ENCODE measurements at places on chromosomes 6 and 20. TPM values are rescaled to one million over a fixed set of nuclear protein-coding genes. Genes with fewer than 3 reads are reported as not detected.

- no peak for DNase-seq
Observed at GRCh38 chr20:62305149-62305764, 2.5 kb downstream of the ADRM1 start.

DNA sequence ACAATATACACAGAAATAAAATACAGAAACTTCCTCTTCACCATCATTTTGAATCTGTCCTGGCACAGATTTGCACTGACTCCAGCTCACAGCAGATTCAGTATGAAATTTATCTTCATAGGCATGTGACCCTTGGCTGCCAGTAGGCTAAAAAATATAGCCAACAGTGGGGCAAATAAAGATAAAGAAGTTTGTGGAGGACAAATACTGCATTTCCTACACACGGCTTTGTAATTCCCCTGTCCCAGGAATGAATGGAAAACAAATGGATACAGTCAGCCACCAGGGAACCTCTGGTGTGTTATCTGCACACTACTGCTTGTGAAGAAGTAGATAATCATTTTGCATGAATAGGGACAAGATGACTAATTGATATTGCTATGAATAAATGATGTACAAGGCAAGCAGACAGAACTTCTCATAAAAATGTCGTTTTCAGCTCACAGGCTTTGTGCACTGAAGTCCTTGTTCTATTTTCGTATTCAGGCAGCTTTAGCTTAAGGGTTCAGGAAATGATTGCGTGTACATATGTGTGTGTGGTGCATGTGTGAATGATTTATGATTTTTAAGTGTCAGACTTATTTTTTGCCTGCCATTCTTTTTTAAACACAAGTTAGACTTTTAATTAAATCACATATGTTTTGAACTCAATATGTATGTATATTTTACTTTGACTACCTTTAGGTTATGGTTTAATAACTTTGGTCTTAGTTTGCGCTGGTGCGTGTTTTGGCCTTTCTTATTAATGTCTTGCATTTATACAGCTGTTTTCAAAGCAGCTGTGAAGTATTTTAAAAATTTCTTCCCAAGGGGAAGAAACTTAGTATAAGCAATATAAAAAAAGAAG lies 543.8 kb upstream of the JAG1 start:
- no peak for DNase-seq

DNA sequence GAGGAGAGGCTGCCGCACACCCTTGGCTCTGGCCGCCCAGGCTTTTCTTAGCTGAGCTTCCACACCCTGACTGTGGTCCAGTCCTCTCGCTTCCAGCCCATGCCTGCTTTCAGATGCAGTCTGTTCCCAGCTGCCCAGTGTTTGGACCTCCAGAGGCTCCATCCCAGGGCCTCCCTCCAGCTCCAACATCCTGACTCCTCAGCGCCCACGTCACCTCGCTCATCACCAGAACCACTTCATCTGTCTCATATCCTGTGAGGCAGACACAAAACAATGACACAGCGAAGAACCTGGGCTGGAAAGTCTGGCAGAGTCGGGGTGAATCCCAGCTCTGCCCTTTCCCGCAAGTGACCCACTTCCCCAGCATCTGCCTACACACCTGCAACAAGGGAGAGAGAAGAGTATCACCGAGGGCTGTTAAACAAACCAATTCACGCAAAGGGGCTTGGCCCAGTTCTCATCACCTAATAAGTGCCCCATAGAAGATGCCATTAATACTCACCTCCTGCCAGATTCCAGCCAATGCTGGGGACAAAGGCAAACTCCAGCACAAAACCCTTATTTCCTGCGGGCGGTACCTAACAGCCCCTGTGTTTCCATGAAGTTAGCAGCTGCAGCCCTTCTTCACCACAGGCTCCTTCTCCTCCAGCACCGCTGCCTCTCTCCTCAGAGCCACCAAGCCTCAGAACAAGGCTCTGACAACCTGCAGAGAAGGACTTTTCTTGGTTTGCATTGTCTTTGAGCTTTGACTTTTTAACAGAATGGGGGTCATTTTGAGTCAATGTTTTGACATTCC lies 133.4 kb upstream of the CDH4 start:
- no peak for DNase-seq

DNA sequence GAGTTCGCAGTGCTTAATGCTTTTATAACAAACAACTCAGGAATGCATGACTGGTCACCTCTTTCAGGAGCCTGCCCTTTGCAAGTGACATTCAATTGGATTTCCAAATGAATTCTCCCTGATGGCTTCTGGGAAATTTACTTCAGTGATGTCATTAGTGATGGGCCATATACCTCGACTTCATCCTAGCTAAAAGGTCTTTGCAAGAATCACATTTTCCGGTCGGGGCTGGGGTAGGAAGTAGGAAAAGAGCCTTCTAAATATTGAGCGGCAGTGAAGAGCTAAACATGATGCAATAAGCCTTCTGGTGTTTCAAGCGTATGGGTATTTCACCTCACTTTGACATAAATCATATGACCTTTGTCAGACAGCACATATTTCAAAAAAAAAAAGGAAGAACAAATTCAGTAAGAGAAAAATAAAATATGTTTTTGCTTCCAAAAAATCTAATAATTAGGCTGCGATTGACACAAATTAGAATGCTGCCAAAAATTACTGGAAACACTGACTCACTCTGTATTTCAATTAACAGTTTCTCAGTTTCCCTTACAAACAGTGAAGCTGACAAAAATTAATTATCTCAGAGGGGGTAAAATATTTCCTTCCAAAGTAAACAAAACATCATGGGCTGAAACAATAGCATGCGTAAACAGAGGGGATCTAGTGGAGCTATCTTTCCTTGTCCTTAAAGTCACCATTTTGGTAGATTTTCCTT lies 39.8 kb downstream of the ADTRP start:
- DNase-seq, result no peak

GRCh38 chr6:75204217-75204958 lies 1.5 kb downstream of the COL12A1 start:
- DNase-seq, result peak; percentile 76

- no peak for DNase-seq
Observed at GRCh38 chr6:22726966-22727365, 157.6 kb downstream of the HDGFL1 start.

DNA sequence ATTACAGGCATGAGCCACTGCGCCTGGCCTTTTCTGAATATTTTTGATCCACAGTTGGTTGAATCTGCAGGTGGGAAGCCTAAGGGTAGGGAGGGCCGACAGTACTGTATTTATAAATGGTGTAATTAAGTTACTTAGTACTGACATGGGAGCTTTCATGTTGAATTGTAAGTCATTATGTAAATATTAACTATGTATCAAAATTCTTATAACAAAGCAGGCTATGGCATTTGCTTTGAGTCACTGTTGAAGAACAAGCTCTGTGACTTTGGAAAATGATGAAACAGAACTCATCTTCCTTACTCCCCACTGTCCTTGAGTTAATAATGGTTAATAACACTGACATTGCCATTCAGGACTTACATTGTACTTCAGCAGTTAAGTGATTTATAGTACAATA lies 63.0 kb upstream of the TXNDC5 start:
- DNase-seq, result no peak

DNA sequence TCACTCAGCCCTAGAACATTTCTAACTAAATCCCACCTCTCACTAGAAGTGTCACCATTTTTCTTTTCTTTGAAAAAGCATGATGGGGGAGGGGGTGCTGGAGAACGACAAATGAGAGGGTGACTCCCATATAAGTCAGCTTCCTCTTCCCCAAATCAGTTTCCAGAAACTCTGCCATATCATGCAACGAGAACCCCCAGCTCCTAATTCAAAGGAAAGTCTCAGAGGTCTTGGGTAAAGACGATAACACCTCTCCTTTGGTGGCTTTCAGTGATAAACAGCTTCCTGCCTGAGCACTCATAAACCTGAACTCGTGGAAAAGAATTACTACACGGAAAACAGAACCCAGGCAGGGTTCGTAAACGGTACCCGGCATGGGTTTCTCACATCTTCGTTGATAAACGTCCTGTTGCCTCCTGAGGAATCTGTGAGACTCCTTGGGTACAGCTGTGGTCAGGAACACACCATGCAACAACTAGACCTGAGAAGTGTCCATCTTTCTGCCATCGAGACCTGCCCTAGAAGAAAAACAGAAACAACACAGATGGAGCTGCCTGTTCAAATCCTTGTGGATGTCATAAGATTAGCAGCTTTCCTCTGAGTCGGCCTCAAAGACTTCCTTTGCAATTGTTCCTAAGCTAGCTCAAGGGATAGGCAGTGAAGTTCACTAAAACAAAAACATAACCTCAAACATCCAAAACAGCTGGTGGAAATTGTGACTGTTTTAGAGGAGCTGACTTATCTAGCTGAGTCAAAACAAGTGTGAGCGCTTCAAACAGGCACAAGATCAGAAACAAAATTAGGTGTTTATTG lies 185.8 kb upstream of the PRDM1 start:
- DNase-seq, result no peak

DNA sequence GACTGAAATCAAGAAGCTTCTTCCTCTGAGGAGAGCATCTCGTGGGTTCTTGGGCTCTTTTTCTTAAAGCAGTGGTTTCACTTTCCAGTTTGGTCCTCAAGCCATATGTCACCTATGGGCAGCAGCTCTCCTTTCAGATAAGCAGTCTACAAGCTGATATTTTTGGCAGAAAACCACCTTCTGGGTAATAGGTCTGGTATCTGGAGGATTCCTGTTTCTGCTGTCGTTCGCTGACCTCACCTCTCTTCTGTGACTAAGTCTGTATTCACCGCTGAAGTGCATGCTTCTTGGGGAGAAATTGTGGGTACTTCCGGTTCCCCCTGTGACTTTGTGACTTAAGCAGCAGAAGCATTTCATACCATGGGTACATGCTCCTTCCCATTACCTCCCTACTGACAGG lies 193.6 kb downstream of the EDN1 start:
- no peak for DNase-seq

GRCh38 chr6:169954977-169955376 lies 203.6 kb downstream of the ERMARD start:
- no peak for DNase-seq

GRCh38 chr20:9270831-9271230 lies 201.9 kb downstream of the PLCB4 start:
- DNase-seq, result no peak

GRCh38 chr6:74606582-74607071 lies 599.2 kb downstream of the COL12A1 start:
- DNase-seq, result no peak

DNA sequence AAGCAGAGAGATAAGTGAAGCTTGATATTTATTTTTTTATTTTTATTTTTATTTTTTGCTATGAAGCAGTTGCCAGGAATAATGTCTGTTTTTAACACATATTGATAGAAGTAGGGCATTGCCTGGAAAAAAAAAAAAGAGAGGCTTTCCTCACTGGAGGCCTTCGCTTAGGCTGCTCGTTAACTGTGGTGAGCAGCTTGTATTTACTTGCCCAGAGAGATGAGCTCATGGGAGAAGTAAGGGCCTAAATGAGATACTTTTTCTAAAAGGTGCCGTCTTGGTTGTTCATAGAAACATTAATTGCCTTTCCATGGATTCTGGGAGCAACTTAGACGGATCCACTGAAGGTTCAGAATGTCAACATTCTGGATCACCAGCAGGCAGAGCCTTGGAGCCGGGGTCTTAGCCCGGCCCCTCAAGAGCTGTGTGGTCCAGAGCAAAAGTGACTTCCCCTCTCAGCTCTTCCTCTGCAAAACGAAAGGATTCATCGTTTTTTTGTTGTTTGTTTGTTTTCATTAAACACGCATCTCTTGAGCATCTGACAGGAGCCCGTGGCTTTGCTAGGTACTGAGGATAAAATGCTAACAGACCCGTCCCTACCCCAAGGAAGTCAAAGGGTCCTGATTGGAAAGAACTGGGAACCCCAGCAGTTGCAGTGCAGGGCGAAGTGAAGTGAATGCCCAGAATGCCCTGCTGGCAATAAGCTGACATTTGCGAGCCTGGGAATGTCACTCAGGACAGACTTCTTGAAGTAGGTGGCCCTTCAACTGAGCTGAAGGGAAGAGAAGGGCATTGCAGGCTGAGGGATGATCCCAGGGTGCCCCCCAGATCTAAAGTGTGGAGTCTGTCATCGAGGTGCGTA lies 138.5 kb downstream of the ZDHHC14 start:
- no peak for DNase-seq

GRCh38 chr6:65186826-65187225 lies 520.2 kb downstream of the EYS start:
- no peak for DNase-seq

- no peak for DNase-seq
Observed at GRCh38 chr20:48238781-48239180, 453.5 kb upstream of the SULF2 start.

GRCh38 chr6:130814506-130814905 lies 12.7 kb upstream of the SMLR1 start:
- DNase-seq, result no peak

DNA sequence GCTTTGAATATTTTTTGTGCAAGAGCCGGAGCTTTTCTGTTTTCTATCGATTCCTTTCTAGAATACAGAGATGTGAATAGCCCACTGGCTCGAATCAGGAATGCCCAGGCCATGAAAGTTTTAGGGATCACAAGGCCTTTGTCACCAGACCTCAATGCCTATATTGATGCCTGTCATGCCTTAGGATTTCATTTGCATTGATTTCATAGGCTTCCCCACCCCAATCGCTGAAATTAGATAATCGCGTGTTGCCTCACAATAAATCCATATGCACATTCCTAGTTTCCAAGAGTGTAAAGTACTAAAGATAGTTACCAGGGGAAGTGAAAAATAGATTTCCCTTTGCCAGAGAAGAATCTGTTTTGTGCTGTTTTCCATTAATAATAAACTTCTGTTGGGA lies 150.8 kb downstream of the SASH1 start:
- DNase-seq, result no peak

DNA sequence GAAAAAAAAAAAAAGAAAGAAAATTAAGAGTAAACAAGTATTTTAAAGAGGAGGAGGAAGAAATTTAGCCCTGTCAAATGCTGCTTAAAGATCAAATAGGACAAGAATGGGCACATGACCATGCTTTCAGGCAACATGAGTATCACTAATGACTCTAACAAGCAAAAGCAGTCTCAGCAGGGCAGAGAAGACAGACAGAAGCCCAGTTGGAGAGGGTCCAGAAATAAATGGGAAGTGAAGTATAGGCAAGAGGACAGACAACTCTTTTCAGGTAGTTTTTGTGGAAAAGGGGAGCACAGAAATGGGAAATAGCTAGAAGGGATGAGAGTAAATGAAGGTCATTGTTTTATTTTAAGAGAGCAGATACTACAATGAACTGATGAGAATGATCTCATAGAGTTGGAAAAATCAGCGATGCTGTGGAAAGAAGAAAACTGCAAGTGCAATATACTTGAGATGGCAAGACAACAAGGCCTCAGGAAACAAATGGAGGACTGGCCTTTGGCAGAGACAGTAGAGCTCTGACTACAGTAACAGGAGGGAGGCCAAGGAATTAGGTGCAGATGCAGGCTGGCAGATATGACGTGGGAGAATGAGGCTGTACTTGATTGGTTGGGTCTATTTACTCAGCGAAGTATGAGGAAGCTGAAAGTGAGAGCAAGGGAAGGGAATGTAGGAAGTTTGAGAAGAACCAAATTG lies 40.3 kb downstream of the KIF6 start:
- peak; percentile 10 for DNase-seq

POU3F2 gene
- total RNA-seq, result not detected

NELFCD gene
- total RNA-seq, result 55.2 TPM

ZNF512B gene
- 26.1 TPM for total RNA-seq

NRM gene
- 7.7 TPM for total RNA-seq

CNKSR3 gene
- 39.0 TPM for total RNA-seq

HNF4A gene
- total RNA-seq, result 74.4 TPM

USP49 gene
- total RNA-seq, result 3.3 TPM

GSTA1 gene
- total RNA-seq, result 382 TPM

TLDC2 gene
- total RNA-seq, result 9.7 TPM

SNX14 gene
- 80.1 TPM for total RNA-seq

COL9A3 gene
- 3.6 TPM for total RNA-seq
